Stimulated activated CD8-positive, alpha-beta memory T cell treated with anti-CD3 and anti-CD28 coated beads, Interleukin-15, amount 100 ng/mL, for 1 hour (primary cell): ENCODE measurements at places on chromosomes 4 and X.

GRCh38 chrX:29690061-29690460 is 525.3 kb upstream of the MAGEB2 start:
- no peak for DNase-seq

DNA sequence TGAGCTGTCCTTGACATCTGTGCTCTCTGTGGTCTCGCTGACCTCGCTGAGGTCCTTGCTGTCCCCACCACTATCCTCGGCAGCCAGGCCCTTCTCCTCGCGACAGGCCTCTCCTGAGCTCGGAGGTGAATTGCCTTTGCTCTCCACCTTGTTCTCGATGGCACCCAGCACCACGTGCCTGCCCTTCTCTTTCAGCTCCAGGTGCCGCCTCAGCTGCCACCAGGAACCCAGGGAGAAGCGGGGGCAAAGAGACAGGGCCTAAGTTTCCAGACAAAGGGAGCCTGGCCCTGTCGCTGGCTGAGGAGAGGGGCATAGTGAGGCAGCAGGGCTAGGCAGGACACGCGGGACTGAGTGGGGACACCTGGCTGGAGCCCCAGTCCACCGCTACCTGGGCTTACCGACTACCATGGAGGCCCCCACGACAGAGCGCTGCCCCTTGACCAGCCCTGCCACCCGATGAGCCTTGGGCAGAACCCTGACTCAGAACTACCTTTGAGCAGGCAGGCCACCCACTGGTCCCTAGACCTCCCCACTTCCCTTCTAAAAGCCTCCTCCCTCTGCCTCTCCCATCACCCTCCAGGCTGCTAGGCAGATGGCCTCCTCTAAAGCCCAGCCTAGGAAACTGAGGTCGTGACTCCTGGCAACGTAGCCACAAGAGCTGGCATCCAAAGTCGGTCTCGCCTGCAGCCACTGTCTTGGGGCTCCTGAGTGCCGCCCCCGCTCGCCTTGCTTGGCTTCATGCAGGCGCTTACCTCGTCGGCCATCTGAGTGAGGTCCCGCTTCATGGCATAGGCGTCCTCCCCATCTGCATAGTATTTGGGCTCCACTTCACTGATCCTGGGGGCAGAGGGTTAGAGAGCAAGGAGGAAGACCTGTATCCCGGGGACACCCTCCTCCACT is 4.2 kb upstream of the ARHGAP4 start:
- no peak for DNase-seq

GRCh38 chr4:31053451-31053850 is 333.3 kb downstream of the PCDH7 start:
- DNase-seq: no peak

DNA sequence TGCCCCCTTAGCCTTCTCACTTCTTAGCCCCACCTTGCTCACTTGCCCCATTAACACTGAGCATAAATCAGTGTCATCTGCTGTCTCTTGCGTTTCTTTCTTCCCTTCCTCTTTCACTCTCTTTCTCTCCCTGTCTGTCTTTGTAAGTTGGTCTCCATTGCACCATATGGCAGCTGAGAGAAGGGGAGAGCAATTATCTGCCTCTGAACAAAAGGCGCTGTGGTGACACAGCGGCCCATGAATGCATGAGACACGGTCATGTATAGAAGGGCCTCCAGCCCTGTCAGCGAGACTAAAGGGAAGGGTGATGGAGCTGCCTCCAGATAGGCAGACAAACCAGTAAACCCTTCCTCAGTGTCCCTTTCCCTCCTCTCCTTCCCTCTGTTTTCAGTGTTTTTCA is 88.8 kb upstream of the PCDH18 start:
- DNase-seq: no peak

GRCh38 chr4:66927937-66928336 is 617.4 kb downstream of the CENPC start:
- DNase-seq: no peak

DNA sequence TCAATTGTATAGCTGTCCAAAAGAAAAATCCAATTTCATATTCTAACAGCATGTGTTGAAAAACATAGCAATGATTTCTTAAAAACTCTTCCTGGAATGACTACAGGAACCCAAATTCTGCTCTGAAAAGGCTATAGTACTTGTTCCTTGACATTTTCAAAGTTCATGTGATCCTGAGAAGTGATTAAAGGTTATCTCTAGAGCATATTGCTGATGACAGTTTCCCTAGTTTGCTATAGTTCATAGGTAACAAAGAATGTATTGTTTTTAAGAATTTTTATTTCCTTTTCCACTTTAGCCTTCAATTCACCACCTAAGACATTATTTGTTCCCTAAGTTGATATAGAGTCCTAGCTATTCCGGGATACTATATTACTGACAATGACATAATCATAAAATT is 1614.6 kb downstream of the PCDH7 start:
- DNase-seq: no peak

DNA sequence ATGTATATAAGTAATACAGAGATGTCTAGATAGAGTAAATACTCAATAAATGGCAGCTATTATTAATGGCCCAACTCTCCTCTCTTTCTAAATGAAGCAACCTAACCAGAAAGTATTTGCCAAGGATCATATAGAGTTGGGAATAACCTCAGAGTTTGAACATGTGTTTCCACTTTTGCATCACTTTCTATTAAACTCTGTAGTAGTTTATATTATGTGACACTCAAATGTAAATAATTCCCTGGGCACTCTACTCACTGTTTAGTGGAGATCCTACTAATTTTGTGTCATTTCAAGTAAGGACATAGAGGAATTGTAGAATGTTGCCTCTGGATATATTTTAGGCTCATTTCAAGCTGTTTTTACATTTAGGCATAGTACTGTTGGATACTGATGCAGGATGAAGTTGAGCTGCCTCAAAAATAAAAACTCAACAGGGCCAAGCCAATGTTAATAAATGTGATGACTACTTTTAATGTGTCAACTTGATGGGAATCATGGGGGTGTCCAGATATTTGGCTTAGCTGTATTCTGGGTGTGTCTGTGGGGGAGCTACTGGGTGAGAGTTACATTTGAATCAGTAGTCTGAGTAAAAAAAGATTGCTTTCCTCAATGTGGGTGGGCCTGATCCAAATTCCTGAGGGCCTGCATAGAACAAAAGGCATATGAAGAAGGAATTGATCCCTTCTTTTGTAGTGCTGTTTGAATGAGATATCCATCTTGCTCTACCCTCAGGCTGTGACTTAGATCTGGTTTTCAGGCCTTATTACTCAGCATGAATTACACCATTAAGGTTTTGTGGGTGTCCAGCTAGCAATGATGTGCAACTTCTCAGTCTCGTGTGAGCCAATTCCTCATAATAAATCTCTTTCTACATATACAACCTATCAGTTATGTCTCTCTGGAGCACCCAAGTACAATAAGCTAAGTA is 1368.2 kb downstream of the STIM2 start:
- no peak for DNase-seq

GRCh38 chr4:105504744-105505143 is 30.9 kb upstream of the PPA2 start:
- no peak for DNase-seq
